T-helper 2 cell (primary cell): ENCODE measurements at places on chromosomes 5 and 9.

DNA sequence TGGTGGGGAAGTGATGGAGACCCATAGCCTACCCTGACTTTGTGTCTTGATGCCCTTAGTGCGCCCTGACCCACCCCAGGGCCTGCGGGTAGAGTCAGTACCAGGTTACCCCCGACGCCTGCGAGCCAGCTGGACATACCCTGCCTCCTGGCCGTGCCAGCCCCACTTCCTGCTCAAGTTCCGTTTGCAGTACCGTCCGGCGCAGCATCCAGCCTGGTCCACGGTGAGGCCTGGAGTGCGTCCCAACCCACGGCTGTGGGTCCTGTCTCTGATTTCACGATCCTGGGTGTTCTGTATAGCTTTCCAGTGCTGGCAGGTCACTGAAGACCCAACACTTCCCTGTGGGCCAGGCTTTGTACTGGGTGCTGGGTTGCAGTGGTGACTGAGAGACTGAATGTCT, 4.0 kb downstream of the CCL27 start:
- DNase-seq, result no peak

DNA sequence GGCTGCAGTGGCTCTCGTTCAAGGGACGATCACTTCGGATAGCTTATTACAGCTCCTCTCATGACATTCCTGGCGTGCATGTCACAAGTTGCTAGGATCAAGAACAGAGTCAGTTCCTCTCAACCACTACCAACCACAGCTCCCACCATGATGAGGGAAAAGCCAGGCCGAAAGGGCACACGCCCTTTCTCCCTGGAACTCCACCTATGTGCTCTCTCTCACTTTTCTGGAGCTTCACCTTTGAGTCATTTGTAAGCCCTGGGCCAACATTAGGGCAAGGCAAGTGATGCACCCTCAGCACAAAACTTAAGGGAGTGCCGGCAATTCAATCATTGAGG, 1.6 kb downstream of the SPACA9 start:
- DNase-seq, result no peak

- no peak for DNase-seq
Observed at GRCh38 chr5:20601678-20602100, 613.7 kb upstream of the CDH18 start.

DNA sequence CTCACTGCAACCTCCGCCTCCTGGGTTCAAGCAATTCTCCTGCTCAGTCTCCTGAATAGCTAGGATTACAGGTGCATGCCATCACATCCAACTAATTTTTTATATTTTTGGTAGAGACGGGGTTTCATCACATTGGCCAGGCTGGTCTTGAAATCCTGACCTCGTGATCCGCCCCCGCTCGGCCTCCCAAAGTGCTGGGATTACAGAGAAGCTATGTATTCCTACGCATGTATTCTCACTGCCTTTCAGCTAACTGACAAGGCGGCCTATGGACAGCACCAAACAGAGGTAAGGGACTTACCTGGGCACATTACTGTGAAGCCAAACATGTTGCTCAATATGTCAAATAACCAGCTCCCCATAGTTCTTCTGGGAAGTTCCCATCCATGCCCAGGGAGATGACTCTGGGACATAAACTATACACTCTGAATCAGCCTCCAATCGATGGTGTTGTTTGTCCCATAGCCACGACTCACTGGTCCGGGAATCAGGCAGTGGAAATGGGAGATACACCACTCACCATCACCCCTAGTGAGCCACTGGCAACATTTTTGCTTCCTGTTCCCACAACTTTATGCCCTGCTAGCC, 114.6 kb downstream of the SYK start:
- DNase-seq, result no peak

DNA sequence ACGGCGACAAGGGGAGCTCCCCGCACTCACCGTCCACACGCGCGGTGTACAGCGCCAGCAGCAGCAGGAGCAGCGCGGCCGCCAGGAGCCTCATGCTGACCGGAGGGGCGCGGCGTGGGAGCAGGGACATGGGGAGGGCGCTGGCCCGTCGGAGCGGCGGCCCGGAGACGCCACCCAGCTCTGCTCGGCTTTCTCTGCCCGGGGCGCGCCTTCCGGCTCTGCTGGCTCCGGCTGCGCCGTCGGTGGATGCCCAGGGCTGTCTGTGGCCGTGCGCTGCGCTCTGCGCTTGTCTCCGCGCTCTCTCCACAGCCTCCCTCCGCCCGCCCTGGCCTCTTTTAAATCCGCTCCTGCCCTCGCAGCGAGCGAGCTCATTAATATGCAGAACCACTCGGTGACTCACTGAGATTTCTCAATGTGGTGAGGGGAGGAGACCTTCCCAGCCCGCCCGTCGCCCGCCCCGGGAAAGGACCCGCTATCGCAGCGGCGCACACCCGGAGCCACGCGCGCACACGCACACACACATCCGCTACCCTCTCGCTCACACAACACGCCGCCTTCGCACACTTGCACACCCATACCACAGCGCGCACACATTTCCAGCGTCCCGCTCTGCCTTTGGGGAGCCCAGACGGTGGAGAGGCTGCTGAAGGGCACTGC, at the start of gene CXCL14:
TSS of gene CXCL14 (minus strand) at position 307 of the 657 bp plus-strand sequence. CDS start at position 94, 213 bp downstream.
- DNase-seq, result no peak

GRCh38 chr9:130626249-130626996, 38.0 kb upstream of the PRDM12 start:
- DNase-seq, result no peak

GRCh38 chr5:18491349-18491748, 857.1 kb downstream of the TAF11L14 start:
- DNase-seq, result no peak

DNA sequence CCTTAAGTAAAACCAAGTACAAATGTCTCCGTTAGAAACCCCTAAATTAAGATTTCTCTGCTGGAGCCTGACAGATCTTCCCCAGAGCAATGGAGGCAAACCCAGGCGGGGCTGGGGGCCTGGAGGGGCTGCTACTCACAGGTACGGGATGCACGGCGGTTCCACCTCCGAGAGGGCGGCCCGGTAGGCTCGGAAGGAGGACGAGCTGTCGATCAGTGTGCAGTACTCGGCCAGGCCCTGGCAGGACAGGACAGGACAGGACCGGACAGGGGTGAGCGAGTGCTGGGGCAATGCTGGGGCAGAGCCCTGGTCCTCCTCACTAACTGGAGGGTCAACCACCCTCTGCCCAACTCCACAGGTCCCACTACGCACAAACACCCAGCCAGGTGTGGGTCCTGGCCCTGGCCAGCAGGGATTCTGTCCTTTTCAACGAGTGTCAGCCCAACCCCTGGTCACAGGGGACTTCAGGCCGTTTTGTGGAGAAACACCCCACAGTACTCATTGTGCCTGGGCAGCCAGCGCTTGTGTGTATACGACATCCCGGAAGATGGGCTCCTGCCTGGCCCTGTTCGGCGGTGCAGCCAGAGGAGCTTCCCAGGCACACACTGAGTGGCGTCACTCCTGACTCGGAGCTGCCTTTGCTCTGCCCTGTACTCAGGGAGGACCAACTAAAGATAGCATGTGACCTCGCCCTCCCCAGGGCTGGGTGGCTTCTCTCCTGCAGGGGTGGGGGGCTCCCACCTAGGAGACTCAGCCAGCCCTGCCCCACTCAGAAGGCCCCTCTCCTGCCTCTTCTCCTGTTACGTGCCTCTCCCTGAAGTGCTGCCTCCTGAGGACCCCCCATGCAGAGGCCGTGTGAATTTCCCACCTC, 37.4 kb downstream of the PRRT1B start:
- no peak for DNase-seq

- DNase-seq, result no peak
Observed at GRCh38 chr9:35229779-35230143, 68.0 kb downstream of the UNC13B start.

- DNase-seq, result no peak
Observed at GRCh38 chr9:133557581-133557980, 23.1 kb downstream of the ADAMTSL2 start.

GRCh38 chr5:136090319-136090718, 42.3 kb upstream of the SMAD5 start:
- no peak for DNase-seq

GRCh38 chr9:6566409-6567139, 79.0 kb downstream of the GLDC start:
- no peak for DNase-seq

- no peak for DNase-seq
Observed at GRCh38 chr5:37767961-37768360, 71.9 kb downstream of the GDNF start.

DNA sequence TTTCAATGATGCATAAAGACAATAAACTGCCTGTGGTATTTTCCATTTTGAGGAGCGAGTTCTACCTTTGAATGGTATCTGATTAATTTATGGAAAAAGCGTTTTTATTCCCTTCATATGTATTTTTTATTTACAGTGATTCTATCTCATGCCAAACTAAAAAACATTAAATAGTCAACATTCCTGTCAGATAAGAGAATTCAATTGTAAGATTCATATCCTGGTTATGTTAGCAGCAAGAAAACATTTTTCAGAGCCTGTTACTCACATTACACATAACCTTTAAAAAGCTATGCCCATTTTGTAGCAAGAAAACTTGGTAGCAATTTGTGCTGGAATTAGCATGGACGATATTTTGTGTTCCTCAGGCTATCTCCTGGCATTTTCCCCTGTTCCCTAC, 55.1 kb upstream of the PRLR start:
- no peak for DNase-seq

DNA sequence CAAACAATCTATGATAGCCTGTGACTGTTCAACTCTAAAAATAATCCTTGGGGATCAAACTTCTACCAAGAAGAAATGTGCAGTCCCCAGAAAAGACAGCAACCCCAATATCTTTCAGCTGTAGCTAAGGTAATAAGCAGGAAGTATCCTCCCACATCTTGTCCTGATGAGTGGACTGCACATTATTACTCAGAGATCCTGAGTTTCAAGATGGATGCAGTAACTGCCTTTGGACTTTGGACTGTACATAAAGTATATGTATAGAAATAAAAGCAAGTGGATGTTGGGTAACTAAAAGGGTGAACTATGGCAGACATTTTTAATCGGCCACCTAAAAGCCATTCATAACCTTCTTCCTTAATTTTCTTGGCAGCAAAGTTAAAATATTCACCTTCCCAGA, 45.1 kb downstream of the SMIM23 start:
- no peak for DNase-seq

DNA sequence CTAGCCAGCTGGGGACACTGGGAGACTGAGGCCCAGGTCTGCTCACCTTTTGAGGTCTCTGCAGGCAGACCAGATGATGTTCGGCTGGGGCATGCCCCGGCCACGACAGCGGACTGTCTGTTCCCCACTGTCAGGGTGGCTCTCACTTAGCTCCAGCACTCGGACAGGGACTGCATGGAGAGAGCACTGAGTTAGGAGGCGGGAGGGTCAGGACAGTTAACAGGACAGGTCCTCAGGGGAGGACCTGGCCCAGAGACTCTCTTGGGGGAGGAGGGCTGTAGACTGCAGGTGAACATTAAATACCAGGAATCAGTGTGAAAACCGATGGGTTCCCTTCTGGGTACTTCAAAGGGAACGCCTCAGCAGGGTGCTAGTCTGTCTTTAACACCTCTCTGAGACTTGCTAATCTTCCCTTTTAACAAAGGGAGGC, 25.1 kb downstream of the PDGFRB start:
- no peak for DNase-seq

GRCh38 chr5:36655161-36655560, 48.8 kb downstream of the SLC1A3 start:
- DNase-seq, result no peak

GRCh38 chr5:132708645-132709044, 28.7 kb downstream of the KIF3A start:
- DNase-seq, result no peak

GRCh38 chr9:35569206-35569605, 35.9 kb upstream of the TESK1 start:
- DNase-seq, result no peak

GRCh38 chr5:144273232-144274027, 102.8 kb downstream of the KCTD16 start:
- DNase-seq, result no peak

GRCh38 chr9:136170006-136170901, 34.7 kb downstream of the LHX3 start:
- peak; percentile 35 for DNase-seq

GRCh38 chr5:180718810-180719453, 20.9 kb downstream of the OR2Y1 start:
- DNase-seq, result no peak

DNA sequence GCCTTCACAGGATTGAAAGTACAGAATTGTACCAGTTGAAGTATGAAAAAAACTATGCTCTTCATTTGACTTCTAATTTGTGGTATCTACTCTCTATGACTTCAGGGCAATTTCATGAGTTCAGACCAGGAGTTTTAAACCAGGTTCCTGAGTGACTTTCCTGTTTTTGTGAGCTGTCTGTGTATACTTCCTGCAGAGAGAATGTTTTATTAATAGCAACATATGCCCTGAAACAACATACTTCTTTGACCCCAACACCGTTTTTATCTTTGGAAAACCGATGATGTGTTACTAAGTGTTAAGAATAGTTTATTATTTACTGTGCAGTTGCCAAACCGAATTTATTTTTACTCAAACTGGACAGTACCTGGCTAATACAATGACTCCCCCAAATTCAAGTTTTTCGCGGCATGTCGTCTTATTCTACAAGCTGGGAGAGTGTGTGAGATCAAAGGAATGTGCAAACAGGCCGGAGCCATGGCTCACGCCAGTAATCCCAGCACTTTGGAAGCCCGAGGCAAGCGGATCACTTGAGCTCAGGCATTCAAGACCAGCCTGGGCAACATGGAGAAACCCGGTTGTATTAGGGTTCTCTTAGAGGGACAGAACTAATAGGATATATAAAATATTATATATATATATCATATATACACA, 58.7 kb upstream of the ERBIN start:
- no peak for DNase-seq

DNA sequence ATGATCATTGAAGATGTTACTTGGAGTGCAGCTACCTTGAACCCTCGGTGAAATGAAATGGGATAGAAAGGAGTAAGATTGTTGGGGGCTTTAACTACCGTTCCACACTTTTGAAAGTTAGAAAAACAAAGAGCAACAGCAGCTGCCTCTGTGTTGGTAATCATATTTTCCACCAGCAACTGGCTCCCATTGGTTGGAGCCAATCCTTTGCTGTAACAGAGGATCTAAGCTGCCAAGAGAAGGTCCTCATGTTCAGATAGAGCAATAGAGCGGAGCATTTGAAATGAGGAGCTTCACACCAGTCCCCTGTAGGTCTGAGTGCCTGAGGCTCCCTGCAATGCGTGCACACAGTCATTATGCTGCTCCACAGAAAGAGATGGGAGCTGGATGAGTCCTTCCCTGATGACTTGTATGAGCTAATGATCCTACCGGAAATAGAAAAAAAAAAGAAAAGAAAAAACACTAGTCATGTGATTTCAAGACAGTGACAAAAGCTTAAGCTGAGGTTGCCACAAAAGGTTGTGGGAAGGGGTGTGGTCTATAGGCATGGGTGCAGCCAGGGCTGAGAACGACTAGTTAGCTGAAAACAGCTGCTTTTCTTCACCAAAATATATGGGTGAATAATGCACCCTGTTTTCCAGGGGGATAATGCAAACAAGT, 300.7 kb downstream of the MLLT3 start:
- DNase-seq, result no peak

GRCh38 chr9:124762633-124763032, 8.5 kb downstream of the NR6A1 start:
- DNase-seq, result no peak

GRCh38 chr9:122051351-122052321, 41.5 kb downstream of the TTLL11 start:
- DNase-seq, result no peak
